Immature natural killer cell (primary cell): ENCODE measurements at places on chromosomes 12 and 14.

DNA sequence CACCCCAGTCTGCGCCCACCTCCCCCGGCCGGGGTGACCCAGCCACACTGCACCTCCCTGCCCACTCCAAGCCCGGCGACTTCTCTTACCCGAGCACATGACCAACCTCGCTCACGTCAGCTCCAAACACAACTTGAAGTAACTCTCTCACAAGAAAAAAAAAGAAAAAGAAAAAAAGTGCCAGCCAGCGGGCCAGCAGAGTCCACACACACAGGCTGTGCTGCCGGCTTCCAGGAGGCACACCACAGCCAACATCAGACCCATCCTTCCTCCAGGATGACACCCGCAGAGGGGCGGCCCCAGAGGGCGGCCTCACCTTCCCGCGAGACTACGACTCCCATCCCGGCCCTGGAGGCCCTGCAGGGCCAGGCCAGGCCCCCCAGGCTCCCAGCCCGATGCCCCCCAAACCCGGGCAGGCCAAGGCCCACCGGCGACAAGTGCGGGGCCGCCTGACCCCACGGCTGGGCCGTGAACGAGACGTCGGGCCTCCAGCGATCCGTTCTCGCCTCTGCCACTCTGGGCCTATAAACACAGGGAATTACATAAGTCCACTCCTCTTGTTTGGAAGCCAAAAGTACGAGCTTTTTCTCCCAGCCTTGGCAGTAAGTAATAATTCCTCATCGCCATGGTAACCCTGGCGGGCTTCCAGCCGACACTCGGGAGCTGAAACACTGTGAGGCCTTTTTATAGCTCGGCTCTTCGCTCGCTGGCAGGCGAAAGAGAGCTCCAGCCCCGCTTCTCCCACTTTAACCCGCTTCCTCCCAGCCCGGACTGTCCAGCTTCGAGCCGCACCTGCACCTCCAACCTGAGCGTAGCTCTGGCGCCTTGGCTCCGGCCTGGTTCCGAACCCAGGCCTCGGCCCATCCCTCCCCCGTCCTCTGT lies 49.1 kb downstream of the NCOR2 start:
- no peak for DNase-seq

- no peak for DNase-seq
Observed at GRCh38 chr12:25242981-25243679, 7.6 kb downstream of the KRAS start.

GRCh38 chr14:20687362-20688166 lies 1.0 kb upstream of the ANG start:
- DNase-seq: no peak

GRCh38 chr12:77796775-77797174 lies 33.9 kb upstream of the NAV3 start:
- DNase-seq: no peak

- DNase-seq: no peak
Observed at GRCh38 chr12:21939435-21939834, 1.8 kb downstream of the ABCC9 start.

DNA sequence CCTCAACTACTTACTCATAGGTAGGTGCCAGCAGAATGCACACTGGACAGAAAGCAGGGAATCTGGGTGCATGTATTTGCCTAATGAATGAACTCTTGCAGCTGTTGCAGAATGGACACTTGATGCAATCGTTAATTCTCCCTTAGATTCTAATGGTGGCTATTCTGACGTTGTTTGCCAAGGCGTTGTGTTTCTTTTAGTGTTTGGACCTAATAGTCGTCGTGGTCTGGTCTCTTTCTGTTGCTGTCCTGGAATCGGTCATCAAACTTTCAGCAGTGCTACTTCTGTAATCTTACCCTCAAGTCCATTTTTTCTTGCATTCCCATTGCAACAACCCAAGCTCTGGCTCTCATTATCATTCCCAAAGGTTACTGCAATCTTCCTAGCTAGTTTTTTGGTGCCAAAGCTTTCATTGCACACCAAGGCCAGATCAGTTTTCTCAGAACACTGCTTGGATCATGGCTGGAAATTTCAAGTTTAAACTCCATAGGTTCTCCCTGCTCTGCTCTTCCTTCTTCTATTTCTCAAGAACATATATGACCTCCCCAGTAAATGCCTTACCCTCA lies 31.3 kb downstream of the BMP4 start:
- DNase-seq: no peak

DNA sequence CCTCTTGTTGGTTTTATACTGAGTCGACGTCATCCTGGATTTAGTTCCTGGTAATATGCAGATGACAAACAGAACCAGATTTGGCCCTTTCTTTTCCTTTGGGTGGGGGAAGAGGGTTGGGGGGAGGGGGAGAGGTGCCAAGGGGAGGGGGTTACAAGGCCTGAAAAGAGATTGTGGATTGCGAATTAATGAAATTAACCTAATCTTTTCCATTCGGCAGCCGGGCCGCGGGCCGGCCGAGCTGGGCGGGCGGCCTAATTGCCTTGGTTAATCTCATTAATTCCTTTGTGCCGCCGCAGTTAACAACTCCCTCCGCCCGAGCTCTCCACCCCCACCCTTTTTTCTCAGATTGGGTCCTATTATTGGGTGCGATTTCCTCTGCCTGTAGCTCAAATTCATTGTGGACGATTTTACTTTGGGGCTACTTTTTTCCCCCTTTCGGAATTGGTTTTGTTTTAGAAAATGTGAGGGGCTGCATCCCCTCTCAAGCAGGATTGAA lies 387 bp upstream of the GSC start:
- no peak for DNase-seq

DNA sequence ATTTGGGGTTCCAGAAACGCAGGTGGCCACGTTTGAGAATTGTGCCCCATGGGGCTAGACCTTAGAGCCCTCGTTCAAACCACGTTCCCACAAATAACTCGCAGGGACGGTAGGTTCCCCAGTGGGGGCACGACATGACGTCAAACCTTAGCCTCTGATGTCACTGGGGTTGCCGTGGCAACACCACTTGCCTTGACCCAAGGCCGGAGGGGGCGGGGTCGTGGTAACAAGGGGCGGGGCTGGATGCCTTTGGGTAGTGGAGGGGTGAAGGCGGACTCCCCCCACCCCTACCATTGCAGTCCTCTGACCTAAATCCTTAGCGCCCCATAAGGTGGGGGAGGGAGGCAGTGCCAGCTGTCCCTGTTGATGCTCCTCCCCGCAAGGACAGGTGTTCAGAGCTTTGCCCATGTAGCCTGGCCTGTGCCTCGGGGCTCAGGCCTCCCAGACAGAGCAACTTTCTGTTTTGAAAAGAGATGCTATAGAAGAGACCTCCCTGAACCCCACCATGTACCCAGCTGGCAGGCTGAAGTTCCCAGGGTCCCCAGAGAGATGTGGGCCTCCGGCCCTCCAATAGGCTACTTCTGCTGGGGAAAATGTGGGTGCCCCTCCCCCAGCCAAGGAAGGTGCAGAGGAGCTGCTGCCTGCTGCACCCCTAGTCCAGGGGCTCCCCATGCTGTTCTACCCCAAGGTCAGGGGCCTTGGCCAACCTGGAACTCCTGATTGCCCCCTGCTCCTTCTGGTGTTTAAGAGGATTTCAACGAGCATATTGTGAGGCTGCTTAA lies 1.9 kb downstream of the FAM222A start:
- peak; percentile 35 for DNase-seq

- DNase-seq: no peak
Observed at GRCh38 chr12:104452087-104452486, 4.7 kb upstream of the CHST11 start.

DNA sequence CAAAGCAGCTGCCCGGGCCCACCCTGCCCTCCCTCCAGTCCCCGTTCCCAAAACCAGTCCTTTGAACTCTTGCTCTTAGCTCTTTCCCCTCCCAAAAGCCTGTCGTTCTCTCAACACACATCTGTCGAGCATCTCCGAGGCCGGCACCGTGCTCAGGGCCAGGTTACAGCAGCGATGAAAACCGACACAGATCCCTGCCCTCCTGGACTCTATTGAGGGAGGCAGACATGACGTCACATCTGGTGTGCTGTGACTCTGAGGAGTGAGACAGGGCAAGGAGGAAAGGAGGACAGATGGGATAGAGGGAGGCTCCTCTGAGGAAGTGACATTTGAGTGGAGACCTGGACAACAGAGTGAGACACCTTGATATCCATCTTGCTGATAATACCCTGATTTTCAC lies 34.6 kb upstream of the PWP1 start:
- DNase-seq: no peak

DNA sequence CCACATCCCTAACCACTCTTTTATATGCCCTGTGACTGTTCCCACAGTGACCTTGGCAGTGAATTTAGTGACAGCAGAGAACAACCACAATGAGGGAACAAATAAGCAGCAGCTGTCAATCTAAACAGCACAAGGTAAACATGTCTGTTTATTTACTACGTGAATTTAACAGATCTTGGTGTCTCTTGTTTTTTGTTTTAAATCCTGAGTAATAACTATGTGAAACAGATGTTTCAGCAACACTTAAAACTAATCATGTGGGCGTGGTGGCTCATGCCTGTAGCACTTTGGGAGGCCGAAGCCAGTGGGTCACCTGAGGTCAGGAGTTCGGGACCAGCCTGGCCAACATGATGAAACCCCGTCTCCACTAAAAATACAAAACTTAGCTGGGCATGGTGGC lies 17.0 kb upstream of the CFAP54 start:
- peak; percentile 51 for DNase-seq

GRCh38 chr12:88781909-88782308 lies 201.6 kb upstream of the KITLG start:
- DNase-seq: no peak

DNA sequence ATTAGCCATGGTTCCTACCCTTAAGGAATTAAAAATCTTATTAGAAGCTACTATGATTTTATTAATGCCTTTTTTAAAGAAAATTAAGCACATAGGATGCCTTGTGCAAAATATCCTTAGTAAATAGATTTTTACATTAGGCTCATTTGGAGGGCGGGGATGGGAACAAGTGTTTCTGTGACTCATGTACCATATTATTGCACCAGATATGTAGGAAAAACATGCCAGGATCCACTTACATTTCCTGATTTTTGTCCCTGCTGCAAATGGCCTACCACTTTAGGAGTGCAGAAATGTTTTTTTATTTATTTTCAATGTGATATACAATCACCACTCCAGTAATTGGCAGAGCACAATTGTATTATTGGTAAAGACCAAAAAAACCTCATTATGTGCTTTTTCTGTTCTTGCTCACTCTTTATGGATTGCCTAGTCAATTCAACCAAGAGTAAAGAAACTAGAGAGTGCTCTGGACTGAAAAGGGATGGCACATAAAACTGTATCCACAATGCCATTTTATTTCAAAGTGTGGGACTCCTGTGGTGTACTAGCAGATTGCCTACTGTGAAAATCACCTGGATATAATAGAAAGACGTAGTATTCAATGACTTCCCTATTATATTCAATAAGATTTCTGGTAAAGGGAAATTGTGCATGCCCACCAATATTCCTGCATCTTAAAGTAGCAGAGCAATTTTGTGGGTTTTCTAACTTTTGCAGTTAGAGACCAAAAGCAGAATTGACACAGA lies 86.9 kb downstream of the ANO6 start:
- no peak for DNase-seq

- no peak for DNase-seq
Observed at GRCh38 chr14:94028450-94028826, 2.3 kb downstream of the OTUB2 start.

- DNase-seq: no peak
Observed at GRCh38 chr14:100342195-100342594, 19.1 kb downstream of the SLC25A47 start.

DNA sequence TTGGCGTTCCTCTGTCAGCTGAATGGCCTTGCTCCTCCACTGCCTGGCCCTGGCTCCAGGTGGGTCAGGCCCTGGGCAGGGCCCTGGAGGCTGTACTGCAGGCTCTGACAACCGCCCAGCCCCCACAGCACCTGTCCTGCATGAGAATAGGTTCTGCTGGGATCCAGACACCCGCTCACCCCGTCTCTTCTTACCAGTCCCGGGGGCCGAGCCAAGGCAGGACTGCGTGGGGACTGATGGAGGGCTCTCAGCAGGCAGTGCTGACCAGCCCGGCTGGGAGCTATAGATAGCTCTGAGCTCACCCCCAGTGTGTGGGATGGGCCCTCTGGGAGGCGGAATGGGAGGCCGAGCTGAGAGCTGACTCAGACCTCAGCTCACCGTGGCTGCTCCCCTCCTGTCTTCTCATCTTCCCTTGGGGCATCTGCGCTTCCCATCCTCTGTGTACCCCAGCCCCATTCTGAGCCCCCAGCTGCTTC lies 39.6 kb downstream of the TEAD4 start:
- DNase-seq: no peak

GRCh38 chr12:128914908-128915563 lies 61.8 kb downstream of the GLT1D1 start:
- DNase-seq: peak; percentile 79

- no peak for DNase-seq
Observed at GRCh38 chr12:70427611-70428010, 61.5 kb downstream of the KCNMB4 start.

DNA sequence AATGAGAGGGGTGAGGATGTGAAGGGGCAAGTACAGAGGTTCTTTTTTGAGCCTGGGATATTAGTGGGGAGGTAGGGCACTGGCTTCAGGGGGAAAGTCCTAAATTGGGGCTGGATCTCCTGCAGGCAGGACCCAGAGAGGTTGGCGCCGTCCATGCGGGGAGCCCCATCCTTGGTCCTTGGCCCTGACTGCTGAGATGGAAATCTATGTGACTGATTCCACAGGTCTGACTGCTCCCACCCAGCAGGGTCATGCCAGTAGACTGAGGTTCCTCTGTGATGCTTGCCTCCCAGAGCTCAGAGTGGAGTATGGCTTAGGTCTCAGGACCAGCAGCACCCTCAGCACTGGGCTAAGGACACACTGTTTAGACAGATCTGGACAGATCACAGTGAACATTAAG lies 988.6 kb upstream of the TMEM132C start:
- DNase-seq: no peak

DNA sequence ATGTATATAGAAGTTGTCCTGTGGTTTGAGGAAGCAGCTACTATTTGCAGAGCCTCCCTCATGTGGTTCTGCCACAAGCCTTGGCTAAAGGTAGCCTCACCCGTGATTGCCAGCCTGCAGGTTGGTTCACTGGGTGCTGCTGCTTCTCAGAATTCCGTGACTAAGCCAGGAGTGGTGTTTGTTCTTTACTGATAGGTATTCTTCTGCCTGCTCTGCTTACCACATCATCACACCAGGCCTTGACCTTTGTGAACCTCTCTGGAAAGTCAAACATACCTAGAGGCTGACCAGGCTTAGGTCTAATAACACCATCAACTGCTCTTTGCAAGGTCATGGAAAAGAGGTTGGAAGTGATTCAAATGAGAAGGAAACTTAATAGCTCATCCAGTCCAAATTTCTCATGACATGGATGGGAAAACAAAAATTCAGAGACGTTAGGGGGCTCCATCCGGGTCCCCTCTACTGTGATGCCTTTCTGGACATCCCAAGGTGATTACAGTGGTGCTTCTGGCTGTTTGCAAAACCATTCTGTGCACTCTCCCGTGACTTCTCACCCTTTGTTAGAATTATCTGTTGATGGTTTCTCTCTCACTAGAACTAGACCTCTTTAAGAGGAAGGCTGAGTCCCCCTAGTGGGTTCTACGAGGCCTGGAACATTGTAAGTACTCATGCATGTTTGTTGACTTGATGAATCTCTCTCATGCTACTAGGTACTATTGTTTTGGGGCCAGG lies 8.5 kb upstream of the SOCS2 start:
- DNase-seq: no peak

- no peak for DNase-seq
Observed at GRCh38 chr12:6183689-6184428, 16.3 kb upstream of the CD9 start.

GRCh38 chr14:24630872-24631477 lies 3.0 kb downstream of the GZMB start:
- DNase-seq: no peak

GRCh38 chr12:113863455-113863845 lies 102.7 kb downstream of the RBM19 start:
- DNase-seq: no peak

GRCh38 chr12:64323476-64324225 lies 66.9 kb downstream of the C12orf56 start:
- DNase-seq: no peak
